Endothelial cell (in vitro differentiated cells): ENCODE measurements at places on chromosomes 12 and 14. TPM values are rescaled to one million over a fixed set of nuclear protein-coding genes. Genes with fewer than 3 reads are reported as not detected.

GRCh38 chr12:76914102-76914859, 35.5 kb upstream of the CSRP2 start:
- H3K27me3 ChIP-seq: peaks cover 1% of the 10 kb centered on the region
- DNase-seq: no peak
- no peak overlapping the region for H3K27ac ChIP-seq
- H3K4me1 ChIP-seq: peaks cover 14% of the 10 kb centered on the region

- DNase-seq: peak; percentile 9
- H3K4me1 ChIP-seq: peaks cover 21% of the 10 kb centered on the region
- H3K27me3 ChIP-seq: no peaks in the 10 kb centered on the region
- H3K36me3 ChIP-seq: no peaks in the 10 kb centered on the region
- H3K4me3 ChIP-seq: no peak overlapping the region
These were observed 136.1 kb downstream of the FGD4 start for GRCh38 chr12:32535288-32535999.

The MARK3 gene
- 70.8 TPM for total RNA-seq

DNA sequence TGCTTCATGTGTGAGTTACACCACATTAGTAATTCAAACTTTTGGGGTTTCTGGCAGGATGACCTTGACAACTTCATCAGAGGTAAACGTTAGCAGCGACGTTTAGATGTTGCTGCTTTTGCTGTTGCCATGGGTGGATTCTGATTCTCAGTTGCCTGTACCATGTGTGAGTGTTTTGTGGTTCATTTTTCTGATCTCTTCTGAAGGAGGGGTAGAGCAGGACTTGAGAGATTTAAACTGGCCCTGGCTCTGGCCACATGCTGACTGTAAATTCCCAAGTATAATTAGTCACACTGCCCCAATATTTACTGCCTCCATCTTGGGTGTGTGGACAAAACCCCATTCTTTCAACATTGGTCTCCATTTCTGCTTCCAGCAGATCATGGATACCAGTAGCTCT, 110.4 kb downstream of the ETV6 start:
- H3K36me3 ChIP-seq: peaks cover 18% of the 10 kb centered on the region
- peaks cover 2% of the 10 kb centered on the region for H3K27me3 ChIP-seq
